ENCODE measurements at places on chromosomes 3 and 15.

- no peak for DNase-seq
These were observed 251.1 kb downstream of the CNTN3 start for GRCh38 chr3:74363346-74363745.

- no peak for DNase-seq
These were observed 26.8 kb downstream of the MEGF11 start for GRCh38 chr15:66226736-66227135.

GRCh38 chr15:68646696-68647095 is 67.9 kb downstream of the CORO2B start:
- DNase-seq = no peak

DNA sequence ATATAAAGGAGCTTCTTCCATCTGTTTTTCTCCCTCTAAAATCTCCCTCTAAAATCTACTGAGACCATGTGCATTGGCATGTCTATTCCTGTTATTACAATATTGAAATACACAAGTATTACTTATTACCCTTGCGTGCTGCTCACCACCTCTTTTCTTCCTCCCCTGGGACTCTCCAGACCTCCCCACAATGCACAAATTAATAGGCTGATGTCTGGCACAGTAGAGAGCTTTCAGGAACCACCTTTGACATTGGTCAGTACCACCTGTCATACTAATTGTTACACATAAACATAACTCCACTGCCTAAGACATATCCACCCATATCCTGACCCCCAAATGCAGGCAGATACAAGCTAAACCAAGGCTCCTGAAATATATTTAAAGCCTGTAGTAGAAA is 722.6 kb downstream of the FHIT start:
- DNase-seq = no peak

DNA sequence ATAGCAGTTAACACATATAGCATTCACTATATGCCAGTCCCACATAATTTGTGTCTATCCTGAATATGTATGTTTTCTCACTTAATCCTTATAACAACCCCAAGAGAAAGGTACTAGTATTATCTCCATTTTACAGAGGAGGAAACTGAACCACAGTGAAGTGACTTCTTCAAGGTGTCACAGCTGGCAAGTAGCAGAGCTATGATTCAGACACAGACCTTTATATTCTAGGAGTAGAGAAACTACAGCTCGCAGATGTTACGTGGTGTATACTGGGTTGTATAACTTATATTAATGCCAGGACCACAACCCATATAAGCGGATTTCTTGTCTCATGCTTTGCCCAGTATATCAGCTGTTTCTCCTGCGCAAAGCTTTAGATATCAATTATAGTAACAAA is 29.5 kb upstream of the ICE2 start:
- no peak for DNase-seq

- DNase-seq = no peak
These were observed 24.3 kb upstream of the DENND4A start for GRCh38 chr15:65816441-65816840.
